ENCODE measurements at places on chromosomes 13 and 19.
A peak's percentile ranks its signal among the peaks of the same experiment; 100 is the strongest.

GRCh38 chr13:83879431-83880171 lies 2.7 kb downstream of the SLITRK1 start:
- DNase-seq: peak; percentile 22

DNA sequence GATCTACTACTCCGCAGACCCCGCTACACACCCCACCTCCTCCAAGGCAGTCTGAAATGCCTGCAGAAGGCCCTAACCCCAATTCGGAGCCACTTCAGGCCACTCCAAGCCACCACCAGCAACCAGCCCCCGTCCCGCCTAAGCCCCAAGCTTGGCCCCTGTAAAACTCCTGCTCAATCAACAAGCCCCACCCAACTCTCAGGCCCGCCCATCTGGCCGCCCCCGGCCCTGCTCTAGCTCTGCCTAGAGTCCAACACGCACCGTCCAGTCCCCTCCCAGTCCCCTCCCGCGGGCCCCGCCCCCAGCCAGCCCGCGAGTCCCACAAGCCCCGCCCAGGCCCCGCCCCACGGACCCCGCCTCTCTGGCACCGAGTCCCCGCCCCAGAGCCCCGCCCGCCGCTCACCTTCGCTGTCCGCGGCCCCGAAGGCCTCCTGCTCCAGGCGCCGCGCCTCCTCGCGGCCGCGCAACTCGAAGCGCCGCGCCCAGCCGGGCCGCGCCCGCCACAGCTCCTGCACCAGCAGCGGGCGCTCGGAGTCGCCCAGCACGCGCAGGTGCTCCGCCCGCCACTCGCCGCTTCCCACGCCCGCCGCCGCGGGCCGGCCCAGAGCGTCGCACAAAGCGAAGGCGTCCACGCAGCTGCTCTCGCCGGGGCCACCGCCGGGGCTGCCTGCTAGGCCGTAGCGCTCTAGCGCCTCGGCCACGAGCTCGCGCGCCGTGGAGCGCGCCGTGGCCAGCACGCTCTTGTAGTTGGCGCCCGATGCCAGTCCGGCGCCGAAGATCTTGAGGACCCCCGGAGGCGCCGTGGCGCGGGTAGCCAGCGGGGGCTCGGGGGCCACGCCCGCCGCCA lies 1.6 kb downstream of the RASIP1 start:
- DNase-seq: peak; percentile 73

DNA sequence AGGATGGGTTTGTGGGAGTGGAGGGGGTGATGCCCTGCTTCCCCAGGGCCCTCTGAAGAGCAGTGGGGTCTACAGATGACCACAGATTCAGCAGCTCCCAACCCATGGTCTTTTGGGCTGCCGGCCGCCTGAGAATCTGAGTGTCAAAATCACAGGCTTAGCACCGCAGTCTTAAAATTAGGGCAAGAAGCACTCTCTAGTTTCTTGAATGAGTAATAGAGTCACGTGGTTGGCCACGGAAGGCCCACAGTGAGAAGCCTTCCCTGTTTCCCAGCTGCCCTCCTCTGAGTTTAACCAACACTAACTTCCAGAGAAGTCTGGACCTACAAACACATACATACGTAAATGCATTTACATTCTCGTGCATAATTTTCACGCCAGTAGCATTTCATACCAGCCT lies 5.2 kb downstream of the PRMT1 start:
- DNase-seq: no peak

DNA sequence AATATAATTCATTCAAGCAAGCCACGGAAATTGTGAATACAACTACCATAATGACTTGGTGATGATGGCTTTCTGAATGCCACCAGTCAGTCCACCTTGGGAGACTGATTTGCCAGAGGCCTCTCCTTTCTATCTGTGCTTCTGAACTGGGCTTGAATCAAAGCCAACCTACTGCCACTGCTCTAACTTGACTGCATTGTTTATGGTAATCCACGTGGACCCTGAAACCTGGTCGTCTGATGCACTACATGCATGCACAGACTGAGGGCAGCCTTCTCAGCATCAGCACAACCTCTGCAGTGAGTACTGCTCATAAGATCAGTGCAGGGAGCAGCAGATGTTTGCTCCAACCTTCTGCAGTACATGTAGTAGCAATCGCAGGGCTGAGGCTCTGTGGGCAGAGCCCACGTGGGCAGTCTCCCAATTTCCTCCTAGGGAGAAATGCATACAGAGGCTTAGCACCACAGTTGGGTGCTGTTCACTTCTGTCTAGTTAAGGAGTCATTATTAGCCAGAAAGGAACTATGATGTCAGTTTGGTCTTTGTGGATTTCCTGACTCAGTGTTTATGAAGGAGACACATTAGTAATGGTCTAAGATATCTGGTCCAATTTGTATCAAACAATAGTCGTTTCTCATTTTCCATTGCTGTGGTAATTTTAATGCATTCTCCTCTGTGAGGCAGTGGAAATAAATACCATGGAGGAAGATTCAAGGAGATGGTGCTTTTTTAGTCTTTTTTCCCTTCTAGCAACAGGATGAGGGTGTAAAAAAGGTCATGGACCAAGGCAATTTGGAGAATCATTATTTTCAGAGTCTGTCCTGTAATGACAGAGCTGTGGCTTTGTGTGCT lies 82.5 kb downstream of the AKAP11 start:
- no peak for DNase-seq

GRCh38 chr13:100300708-100301107 lies 211.8 kb downstream of the PCCA start:
- DNase-seq: no peak

GRCh38 chr19:39471756-39472536 lies 8.7 kb upstream of the TIMM50 start:
- DNase-seq: no peak

GRCh38 chr13:35693134-35693784 lies 216.8 kb upstream of the MAB21L1 start:
- DNase-seq: peak; percentile 63

DNA sequence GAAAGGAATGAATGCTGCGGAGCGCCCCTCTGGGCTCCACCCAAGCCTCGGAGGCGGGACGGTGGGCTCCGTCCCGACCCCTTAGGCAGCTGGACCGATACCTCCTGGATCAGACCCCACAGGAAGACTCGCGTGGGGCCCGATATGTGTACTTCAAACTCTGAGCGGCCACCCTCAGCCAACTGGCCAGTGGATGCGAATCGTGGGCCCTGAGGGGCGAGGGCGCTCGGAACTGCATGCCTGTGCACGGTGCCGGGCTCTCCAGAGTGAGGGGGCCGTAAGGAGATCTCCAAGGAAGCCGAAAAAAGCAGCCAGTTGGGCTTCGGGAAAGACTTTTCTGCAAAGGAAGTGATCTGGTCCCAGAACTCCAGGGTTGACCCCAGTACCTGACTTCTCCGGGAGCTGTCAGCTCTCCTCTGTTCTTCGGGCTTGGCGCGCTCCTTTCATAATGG lies 8.6 kb downstream of the PDX1 start:
- DNase-seq: no peak

DNA sequence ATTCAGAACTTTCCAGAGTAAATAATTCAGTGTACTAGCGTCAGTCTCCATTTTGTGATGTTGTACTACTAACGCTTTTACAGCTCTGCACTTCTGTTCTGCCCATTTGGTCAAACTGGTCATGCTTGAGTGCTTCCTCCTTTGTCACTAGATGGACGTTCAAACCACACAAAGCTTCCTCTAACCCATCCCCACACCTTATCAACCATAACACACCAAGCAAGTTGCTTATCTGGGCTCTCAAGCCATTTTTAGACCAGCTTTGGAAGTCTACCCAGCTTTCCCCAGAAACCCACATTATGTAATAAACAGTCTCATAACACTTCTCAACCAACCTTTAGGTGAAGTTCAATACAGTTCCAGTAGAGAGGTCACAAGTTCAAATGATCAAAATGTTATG lies 2.3 kb upstream of the ZNF347 start:
- no peak for DNase-seq

GRCh38 chr13:109998684-109999533 lies 212.5 kb upstream of the IRS2 start:
- peak; percentile 94 for DNase-seq

GRCh38 chr19:49201042-49201441 lies 43.5 kb downstream of the TRPM4 start:
- DNase-seq: no peak

- no peak for DNase-seq
Measured at GRCh38 chr13:30216111-30216510, 91.2 kb downstream of the KATNAL1 start.

GRCh38 chr13:58843071-58843470 lies 1211.5 kb downstream of the PCDH17 start:
- DNase-seq: no peak

DNA sequence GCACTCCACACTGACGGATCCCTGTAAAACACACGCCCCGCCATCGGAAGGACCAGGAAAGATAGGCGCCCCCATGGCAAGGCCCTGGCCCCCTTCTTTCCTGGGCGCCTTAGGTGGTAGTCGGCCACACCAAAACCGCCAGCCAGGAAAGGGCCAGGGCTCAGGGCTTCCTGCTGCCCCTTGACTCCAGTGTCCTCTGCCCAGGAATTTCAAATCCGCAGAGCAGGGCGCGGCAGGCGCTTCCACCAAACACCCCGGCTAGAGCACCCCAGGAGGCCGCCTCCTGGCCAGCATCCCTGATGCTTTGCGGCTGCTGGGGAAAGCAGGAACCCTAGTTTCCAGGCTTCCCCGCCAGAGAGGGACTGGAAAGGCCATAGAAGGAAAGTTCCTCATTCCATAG lies 57.5 kb downstream of the ZNF726 start:
- no peak for DNase-seq

GRCh38 chr13:113103646-113104045 lies 1.9 kb upstream of the F7 start:
- no peak for DNase-seq

DNA sequence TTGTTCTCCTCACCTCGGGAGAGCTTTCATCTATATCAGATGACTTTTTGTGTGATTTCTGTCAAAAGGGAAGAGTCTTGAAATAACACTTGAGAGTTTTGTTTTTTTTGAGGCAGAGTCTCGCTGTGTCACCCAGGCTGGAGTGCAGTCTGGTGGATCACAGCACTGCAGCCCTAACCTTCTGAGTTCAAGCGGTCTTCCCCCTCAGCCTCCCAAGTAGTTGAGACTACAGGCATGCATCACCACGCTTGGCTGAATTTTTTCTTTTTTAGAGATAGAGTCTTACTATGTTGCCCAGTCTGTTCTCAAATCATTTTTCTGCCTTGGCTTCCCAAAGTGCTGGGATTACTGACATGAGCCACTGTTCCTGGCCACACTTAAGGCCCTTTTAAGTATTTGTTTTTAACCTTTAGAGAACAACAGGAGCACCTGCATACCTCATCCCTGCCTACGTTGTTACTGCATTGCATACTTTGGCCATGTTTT lies 11.4 kb downstream of the NDFIP2 start:
- DNase-seq: no peak

GRCh38 chr13:22837980-22838647 lies 342.7 kb upstream of the SGCG start:
- DNase-seq: peak; percentile 8

GRCh38 chr13:108948251-108948671 lies 318.9 kb downstream of the MYO16 start:
- DNase-seq: no peak

DNA sequence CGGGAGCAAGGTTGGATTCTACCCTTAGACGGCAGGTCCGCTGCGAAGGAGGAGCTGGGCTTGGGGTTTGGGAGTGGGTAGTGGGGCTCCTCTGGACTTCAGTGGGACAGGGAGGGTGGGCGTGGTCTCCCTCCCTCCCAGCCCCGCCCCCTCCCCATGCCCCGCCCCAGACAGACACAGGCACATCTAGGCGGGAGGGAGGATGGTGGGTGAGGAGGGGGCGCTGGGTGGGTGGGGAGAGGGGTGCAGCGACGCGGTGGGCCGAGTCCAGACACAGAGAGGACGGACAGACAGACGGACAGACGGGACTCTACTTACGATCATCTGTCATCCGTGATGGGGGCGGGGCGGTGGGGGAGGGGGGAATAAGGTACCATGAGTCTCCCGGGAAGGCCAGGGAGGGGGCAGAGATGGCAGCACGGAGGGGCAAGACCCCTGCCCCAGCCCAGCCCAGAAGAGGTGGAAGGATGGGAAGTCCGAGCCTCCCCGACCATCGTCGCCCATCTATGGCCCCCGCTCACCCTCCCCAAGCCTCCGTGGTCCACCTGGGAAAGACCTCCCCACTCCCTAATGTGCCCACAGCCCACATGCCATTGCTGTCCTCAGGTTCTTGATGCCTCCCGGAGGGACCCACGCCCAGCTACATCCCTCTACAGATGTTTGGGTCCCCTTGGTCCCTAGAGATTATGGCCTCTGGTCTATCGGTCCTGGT lies 64.8 kb downstream of the UNC13A start:
- no peak for DNase-seq

- DNase-seq: peak; percentile 15
Measured at GRCh38 chr13:80753866-80754265, 412.9 kb upstream of the SPRY2 start.

DNA sequence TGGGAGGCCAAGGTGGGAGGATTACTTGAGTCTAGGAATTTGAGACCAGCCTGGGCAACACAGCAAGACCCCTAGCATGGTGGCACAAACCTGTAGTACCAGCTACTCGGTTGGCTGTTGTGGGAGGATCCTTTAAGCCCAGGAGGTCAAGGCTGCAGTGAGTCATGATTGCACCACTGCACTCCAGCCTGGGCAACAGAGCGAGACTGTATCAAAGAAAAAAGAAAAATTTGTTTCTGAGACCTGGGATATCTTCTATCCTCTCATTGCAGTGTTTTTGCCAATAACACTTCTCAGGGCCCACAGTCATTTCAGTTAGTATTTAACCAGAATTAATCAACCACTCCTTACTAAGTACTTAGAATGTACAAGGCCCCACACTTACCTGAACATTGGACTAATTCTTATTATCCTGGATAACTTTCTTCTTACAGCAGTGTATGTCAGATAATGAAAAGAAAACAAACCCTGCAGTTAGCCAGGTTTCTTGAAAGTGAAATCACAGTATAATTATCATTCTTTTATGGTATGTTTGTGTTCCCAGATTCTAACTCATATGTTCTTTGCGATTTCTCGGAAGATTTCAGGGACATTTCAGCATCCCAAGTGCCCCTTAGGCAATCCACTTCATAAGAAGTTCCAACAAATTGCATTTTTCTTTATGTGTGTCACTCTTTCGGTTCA lies 75.6 kb upstream of the KLF5 start:
- DNase-seq: peak; percentile 63

- DNase-seq: no peak
Measured at GRCh38 chr19:56942756-56943155, 102.2 kb upstream of the PEG3 start.

DNA sequence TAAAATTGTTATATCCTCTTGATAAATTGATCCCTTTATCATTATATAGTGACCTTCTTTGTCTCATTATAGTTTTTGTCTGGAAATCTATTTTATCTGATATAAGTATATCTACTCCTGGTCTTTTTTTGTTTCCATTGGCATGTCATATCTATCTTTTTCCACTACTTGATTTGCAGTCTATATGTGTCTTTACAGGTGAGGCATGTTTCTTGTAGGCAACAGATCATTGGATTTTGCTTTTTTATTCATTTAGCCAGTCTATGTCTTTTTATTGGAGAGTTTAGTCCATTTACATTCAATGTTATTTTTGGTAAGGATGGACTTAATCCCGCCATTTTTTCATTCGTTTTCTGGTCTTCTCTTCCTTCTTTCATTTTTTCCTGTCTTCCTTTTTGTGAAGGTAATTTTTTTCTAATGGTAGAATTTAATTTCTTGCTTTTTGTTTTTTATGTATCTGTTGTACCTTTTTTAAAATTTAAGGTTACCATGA lies 13.5 kb upstream of the ZNF823 start:
- DNase-seq: no peak
